ENCODE measurements at places on chromosomes 11 and 22. TPM values are rescaled to one million over a fixed set of nuclear protein-coding genes. Genes with fewer than 3 reads are reported as not detected.

Gene SLC29A2
- polyA plus RNA-seq: 4.7 TPM

Gene TBX10
- polyA plus RNA-seq: not detected

Gene MYBPC3
- polyA plus RNA-seq: 0.04 TPM

Gene INCENP
- polyA plus RNA-seq: 13.7 TPM

Gene PARVG
- 3.1 TPM for polyA plus RNA-seq

Gene FLRT1
- 0.04 TPM for polyA plus RNA-seq

Gene TRIM5
- polyA plus RNA-seq: 6.7 TPM

Gene VSIG10L2
- polyA plus RNA-seq: 0.86 TPM

Gene DDIAS
- polyA plus RNA-seq: 2.5 TPM

Gene ZC3H12C
- 0.66 TPM for polyA plus RNA-seq

Gene GGTLC2
- not detected for polyA plus RNA-seq

Gene CDC42BPG
- 30.7 TPM for polyA plus RNA-seq

Gene PRR33
- polyA plus RNA-seq: 0.02 TPM

Gene OR52E8
- polyA plus RNA-seq: not detected

Gene CDC42EP1
- 64.3 TPM for polyA plus RNA-seq

Gene CST6
- polyA plus RNA-seq: 66.5 TPM

Gene FAU
- 789 TPM for polyA plus RNA-seq

Gene RBFOX2
- polyA plus RNA-seq: 22.6 TPM
